Coronary artery (tissue), 2 donors: ENCODE measurements at places on chromosomes 2 and 18.
A peak's percentile ranks its signal among the peaks of the same experiment; 100 is the strongest.

DNA sequence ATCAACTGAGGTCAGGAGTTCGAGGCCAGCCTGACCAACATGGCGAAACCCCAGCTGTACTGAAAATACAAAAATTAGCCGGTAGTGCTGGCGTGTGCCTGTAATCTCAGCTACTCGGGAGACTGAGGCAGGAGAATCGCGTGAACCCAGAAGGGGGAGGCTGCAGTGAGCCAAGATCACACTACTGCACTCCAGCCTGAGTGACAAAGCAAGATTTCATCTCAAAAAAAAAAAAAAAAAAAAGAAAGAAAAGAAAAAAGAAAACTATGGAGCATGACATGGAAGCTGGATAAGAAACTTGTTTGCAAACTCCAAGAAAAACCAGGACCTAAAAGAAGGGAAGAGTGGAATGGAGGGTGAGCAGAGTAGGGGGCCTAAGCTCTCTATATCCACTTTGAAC is 1.9 kb upstream of the CHMP1B start:
- DNase-seq, result no peak

DNA sequence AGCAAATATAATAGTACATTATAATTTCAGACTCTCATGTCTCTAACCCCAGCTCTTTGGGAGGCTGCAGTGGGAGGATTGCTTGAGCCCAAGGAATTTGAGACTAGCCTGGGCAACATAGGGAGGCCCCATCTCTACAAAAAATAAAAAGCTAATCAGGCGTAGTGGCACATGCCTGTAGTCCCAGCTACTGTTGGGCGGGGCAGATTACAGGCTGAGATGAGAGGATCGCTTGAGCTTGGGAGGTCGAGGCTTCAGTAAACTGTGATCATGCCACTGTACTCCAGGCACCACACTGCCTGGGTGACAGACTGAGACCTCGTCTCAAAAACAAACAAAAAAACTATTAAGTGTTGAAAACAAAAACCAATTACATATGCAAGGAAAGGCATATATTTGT is 123.0 kb upstream of the MYO3B start:
- DNase-seq, result no peak

DNA sequence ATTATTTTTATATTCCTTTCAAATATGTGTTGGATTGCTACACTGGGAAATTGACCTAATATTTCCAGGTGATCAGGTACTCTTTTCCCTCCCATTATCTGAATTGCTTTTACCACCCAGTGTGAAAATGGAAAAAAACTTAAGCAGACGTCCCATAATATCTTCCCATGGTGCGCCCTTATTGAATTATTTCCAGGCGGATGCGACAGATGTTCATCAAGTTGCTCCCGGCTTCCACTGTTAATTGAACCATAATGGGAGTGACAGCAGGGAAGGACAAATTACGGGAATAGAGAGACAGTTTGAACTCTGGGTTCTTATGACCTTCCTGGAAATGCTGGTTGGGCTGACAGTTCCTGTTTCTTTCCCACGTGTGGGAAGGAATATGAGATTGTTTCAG is 93.3 kb downstream of the THSD7B start:
- DNase-seq, result no peak

DNA sequence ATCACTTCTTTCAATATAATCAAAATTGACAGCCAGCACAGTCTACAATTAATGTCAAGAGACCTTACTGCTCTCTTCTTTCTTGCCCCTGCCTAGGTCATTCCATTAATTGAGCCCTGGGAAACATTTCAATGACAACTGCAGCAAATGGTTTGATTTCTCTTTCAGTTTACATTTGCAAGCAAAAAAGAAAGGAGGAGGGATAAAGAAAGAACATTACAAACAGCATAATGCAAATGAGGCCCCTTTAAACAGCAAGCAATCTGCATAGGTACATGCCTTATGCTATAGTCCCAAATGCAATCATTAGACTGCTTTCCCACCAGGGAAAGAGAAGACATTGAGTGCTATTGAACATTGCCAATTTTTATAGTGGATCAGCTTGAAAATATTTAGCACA is 655.0 kb upstream of the CDH2 start:
- DNase-seq, result no peak

- no peak for DNase-seq
Measured at GRCh38 chr2:98876741-98877140, 59.3 kb downstream of the CRACDL start.

GRCh38 chr2:55992455-55992854 is 68.9 kb upstream of the EFEMP1 start:
- DNase-seq, result no peak

GRCh38 chr2:240452462-240453256 is 17.2 kb downstream of the GPC1 start:
- DNase-seq, result no peak

DNA sequence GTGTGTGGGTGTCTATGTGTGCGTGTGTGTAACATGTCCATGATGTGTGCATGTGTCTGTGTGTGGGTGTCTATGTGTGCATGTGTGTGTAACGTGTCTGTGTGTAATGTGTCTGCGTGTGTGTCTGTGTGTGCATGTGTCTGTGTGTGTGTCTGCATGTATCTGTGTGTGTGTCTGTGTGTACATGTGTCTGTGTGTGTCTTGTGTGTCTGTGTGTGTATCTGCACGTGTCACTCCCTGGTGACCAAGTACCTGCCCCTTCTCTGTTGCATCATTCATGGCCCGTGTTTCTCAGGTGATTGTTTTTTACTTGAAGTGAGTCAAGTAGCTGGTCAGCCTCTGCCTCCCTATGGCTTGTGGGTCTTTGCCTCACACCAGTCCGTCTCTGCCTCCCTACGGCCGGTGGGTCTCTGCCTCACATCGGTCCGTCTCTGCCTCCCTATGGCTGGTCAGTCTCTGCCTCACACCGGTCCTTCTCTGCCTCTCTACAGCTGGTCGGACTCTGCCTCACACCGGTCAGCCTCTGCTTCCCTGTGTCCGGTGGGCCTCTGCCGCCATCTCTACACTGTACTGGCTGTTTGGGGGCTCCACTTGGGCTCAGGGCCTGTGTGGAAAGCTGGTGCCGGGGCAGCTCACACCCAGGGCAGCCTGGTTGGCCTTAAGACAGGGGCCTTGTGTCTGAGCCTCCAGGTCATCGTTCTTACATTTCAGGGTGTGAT is 31.6 kb downstream of the KCNG2 start:
- DNase-seq, result no peak

GRCh38 chr2:206515580-206515979 is 72.2 kb downstream of the ADAM23 start:
- no peak for DNase-seq

GRCh38 chr18:46939337-46939963 is 22.0 kb downstream of the KATNAL2 start:
- DNase-seq, result no peak

GRCh38 chr2:172282944-172283343 is 144.4 kb upstream of the ITGA6 start:
- no peak for DNase-seq

GRCh38 chr2:132943829-132944228 is 273.8 kb upstream of the LYPD1 start:
- no peak for DNase-seq

DNA sequence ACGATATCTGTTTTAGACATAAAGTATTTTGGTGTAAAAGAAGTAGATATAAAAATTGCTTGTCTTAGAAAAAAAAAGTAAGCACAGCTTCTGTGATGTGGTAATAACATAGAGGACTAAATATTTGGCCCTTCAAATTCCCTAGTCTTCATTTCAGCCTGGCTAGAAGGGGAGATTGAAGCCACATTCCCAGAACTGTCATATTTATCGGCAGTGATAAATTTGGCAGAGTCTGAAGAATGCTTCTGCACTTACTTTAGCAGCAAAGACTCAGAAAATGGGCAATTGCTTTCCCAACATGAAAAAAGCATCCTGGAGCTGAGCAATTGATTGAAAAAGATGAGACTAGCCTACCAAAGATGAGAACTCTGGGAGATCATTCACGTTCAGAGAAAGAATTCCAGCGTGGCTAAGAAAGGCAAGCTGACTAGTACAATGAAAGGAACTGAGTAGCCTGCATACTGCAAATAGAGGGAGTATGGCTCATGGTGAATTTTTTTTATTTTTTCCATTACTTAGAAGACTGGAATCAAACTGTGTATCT is 278.7 kb upstream of the KLHL29 start:
- no peak for DNase-seq

GRCh38 chr18:24754583-24755253 is 294.3 kb downstream of the HRH4 start:
- no peak for DNase-seq

DNA sequence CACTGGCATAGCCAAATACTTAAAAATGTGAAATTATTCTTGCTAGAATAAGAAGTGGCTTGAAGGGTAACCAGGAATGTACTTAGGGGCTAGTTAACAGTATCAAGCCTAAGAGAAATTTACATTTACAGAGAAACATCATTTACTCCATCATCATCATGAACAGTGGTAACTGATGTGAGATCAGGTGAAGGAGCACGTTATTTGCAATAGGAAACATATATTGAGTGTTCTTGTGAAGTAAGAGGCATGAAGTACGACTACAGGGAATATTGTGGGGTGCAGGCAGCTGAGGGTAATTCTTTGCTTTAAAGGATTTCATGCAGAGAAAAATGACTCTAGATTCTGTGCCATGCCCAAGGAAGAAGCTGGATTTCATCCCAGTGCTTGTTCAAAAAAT is 220.8 kb downstream of the GALNT13 start:
- DNase-seq, result no peak

GRCh38 chr2:29475499-29475898 is 360.3 kb downstream of the CLIP4 start:
- DNase-seq, result no peak

GRCh38 chr2:112754564-112754963 is 9.8 kb downstream of the CKAP2L start:
- no peak for DNase-seq

DNA sequence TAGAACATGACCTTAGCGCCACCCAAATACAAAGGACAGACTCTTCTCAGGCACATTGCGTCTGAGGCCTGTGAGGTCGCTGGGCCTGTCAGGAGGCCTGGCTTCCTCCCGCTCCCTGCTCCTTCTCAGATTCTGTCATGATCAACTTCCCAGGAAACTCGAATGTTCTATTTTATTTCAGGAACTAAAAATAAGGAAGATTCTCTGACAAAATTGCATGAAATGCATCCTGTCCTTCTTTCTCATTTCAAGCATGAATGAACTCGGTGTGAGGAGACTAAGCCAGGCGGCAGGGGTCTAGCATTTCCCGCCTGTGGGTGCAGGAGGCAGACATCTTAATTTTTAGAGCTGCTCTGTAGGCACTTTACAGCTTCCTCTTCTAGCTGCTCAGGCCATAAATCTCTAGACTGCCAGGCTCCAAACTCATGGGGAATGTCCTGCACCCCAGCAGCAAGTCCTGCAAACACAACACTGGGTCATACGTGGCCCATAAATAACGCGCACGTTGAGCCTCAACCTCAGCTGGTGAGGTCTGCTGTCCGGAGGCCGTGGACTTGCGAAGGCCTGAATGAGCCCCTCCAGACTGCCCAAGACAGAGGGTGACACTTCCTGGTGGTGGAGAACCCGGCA is 109.7 kb upstream of the ZNF236 start:
- DNase-seq, result peak; percentile 35

DNA sequence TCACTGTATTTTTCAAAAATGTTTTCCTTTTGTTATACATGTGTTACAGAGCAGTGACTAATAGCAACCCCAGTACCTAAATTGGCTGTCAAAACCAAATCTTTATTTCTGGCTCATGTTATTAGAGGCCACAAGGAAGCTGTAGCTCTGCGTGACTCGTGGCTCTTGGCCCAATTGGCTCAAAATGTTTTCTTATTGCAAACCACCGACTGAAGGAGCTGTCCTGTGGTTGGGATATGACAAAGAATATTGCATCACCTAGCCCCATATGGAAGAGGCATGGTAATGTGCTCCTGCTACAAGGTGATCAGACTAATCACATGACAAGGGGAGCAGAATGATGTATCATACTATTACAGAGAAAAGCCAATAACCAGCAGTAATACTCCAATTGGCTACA is 1058.5 kb downstream of the CBLN2 start:
- DNase-seq, result no peak

- DNase-seq, result no peak
Measured at GRCh38 chr18:24801001-24801400, 340.6 kb downstream of the HRH4 start.

- no peak for DNase-seq
Measured at GRCh38 chr18:48994044-48994651, 43.4 kb upstream of the SMAD7 start.

GRCh38 chr2:128742467-128742866 is 423.8 kb upstream of the HS6ST1 start:
- no peak for DNase-seq

DNA sequence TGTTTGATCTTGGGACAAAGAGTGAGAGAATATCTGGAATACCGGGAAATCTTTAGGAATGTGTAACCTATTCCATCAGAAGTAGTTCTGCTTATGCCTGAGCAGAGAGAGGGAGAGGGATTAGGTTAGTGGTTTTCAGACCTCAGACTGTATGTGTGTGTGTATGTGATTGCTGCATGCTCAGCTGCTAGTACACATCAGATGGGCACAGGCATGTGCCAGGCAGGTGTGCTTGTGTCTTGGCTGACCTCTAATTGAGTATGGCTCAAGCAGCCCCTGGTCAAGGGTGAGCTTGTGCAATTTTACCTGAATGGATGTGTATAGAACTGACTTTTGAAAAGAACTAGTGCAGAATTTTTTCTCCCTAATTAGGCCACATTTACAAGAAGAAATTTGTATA is 91.2 kb downstream of the INSIG2 start:
- no peak for DNase-seq

DNA sequence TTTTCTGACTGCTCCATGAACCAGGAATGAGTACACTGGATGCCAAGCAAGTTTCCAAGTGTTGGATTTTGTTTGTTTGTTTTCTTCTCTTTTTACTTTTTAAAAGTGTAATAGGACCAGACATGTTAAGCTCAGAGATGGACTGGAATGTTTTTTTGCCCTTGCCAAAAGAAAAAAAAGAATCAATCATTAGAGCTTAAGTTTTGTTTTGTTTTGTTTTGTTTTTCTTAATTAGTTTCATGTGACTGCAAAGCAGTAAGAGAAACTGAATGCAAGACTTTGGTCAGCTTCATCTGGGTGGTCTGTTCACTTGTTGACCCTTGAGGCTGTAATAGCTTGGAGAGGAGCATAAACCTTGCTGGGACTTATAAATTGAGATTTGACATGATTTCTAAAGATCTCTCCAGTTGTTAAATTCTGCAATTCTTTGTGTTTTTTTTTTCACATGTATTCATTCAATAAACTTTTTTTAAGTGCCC is 42.4 kb upstream of the SLC1A4 start:
- no peak for DNase-seq

DNA sequence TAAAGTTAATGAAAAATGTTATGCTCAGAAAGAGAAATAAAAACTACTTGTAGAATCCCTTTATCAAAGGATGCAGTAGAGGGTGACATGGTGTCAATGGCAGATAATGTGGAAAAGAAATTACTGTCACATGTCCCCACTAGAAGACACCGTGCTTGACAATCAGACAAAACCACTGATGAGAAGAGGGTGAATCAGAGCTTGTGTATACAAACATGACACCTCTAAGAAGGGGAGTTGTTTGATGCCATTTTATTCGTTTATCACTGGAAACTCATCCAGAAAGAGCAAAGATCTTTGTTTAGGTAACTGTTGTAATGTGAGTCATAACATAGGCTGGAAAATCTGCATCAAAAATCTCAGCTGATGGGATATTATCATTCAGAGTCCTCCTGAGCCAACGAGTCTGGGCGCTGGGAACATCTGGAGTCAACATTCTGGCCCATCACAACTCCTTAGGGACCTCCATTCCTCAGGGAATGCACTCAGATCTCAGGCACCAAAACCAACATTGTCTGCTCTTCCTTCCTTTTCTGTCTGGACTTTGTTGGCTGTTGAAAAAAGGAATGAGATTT is 49.5 kb upstream of the RAB12 start:
- DNase-seq, result no peak
